ENCODE measurements at places on chromosomes 1 and 21. TPM values are rescaled to one million over a fixed set of nuclear protein-coding genes. Genes with fewer than 3 reads are reported as not detected.

The ADORA3 gene
- total RNA-seq = not detected

- no peak for DNase-seq
Observed at GRCh38 chr1:176330782-176331181, 123.7 kb upstream of the COP1 start.

DNA sequence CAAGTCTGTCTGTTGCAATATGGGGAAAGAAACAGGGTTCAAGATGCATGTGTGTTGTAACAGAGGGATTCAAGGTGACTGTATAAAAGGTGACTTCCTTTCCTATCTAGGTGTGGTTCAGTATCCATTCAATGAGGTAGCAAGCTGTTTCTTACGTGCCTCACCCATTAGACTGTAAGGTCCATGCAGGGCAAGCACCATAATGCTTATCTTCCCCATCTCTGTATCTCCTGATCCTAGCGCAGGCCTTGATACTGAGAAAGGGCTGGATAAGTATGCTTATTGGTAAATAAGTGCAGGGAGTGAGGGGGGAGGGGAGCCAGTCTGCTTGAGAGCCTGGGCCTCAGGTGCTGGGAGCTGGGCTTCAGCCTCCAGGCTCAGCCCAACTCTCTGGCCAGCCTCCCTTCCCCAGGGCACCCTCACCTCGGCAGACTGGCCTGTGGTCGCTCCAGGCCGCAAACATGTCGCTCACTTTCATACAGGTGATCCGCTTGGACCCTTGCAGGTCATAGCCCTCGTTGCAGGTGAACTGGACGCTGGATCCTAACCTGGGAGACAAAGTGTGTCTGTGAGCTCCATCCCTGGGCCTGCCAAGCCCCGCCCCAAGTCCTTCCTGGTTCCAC is 44.5 kb upstream of the HMGB4 start:
- no peak for DNase-seq

DNA sequence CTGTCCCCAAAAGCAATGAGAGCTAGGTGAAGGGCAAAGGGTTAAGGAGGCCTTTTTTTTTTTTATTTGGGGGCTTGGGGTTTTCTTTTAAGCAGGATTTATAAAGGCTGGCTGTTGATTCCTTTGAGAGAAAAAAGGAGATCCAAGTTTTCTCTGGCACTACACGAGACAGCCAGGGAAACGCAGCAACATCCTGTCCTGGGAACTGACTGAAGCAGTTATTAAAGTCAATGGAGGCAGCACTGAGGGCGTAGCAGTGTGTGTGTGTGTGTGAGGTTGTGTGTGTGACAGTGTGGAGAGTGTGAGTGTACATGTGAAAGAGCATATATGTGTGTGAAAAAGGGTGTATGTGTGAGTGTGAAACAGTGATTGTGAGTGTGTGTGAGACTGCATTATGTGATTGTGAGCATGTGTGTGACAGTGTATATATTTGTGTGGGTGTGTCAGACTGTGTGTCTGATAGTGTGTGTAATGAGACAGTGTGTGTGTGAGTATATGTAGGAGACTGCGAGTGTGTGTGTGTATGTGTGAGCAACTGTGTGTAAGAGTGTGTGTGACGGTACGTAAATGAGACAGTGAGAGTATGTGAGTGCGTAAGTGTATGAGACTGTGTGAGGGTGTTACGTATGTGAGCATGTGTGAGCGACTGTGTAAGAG is 65.9 kb upstream of the TIAM1 start:
- no peak for DNase-seq

DNA sequence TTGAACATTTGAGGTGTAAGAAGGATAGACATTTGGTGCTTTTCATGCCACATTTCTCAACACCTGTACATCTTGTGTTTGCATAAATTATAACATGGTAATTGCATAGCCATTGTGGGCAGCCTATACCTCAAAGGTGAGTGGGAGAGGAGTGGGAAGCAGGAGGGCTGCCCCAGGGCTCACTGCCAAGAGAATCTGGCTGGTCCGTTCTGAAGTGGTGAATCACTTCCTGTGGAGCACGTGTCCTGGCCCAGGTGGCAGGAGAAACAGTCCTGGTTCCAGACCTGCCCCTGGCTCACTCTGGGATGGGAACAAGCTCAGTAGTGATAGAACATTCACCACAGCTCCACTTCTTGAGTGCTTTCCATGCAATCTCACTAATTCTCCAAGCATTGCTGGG is 11.6 kb upstream of the OLFML2B start:
- DNase-seq = peak; percentile 39
